Pericardium fibroblast (primary cell): ENCODE measurements at places on chromosomes 1 and 21. TPM values are rescaled to one million over a fixed set of nuclear protein-coding genes. Genes with fewer than 3 reads are reported as not detected.

The SAMD11 gene
- 4.0 and 11.7 TPM in 2 replicates for total RNA-seq

The NBPF4 gene
- total RNA-seq = not detected in 2 replicates

The AADACL4 gene
- total RNA-seq = 0.58 TPM in 1 of 2 replicates, not detected in the other

The ZNF672 gene
- 17.2 and 20.5 TPM in 2 replicates for total RNA-seq

The RCC1 gene
- 20.9 and 38.1 TPM in 2 replicates for total RNA-seq

The SDHB gene
- 67.0 and 88.7 TPM in 2 replicates for total RNA-seq

The EPHA2 gene
- total RNA-seq = 14.6 and 21.6 TPM in 2 replicates

The SLC25A34 gene
- total RNA-seq = 0.58 and 3.9 TPM in 2 replicates

The BEND5 gene
- 1.8 and 6.9 TPM in 2 replicates for total RNA-seq

The USP21 gene
- 9.0 and 10.4 TPM in 2 replicates for total RNA-seq

The ZBED6 gene
- 10.5 and 11.6 TPM in 2 replicates for total RNA-seq

The LCE1A gene
- total RNA-seq = not detected in 2 replicates

The RYR2 gene
- 0.09 and 1.2 TPM in 2 replicates for total RNA-seq

The DNM3 gene
- under 0.01 and 0.43 TPM in 2 replicates for total RNA-seq

The OR2AJ1 gene
- not detected in 2 replicates for total RNA-seq

The KRTAP7-1 gene
- not detected in 2 replicates for total RNA-seq

The FOXO6 gene
- 0.47 TPM in 1 of 2 replicates, not detected in the other for total RNA-seq

The CRNN gene
- not detected in 2 replicates for total RNA-seq

The TNFAIP8L2 gene
- total RNA-seq = not detected in 2 replicates

The LCE2C gene
- not detected in 2 replicates for total RNA-seq

The OR2L8 gene
- not detected in 2 replicates for total RNA-seq

The MYCBP gene
- total RNA-seq = 7.7 and 12.5 TPM in 2 replicates

The SLC26A9 gene
- total RNA-seq = not detected in 2 replicates

The REN gene
- total RNA-seq = not detected in 2 replicates

The DCST2 gene
- not detected in 2 replicates for total RNA-seq

The VAV3 gene
- total RNA-seq = 0.23 TPM in 1 of 2 replicates, not detected in the other

The ATXN7L2 gene
- total RNA-seq = 5.8 and 6.2 TPM in 2 replicates

The MCOLN3 gene
- not detected in 2 replicates for total RNA-seq

The AK2 gene
- total RNA-seq = 88.4 and 106 TPM in 2 replicates

The BARHL2 gene
- total RNA-seq = not detected in 2 replicates

The FCER1G gene
- total RNA-seq = not detected in 2 replicates

The MYBPHL gene
- total RNA-seq = not detected in 2 replicates

The NR0B2 gene
- not detected in 2 replicates for total RNA-seq

The SEC16B gene
- total RNA-seq = 1.5 and 6.3 TPM in 2 replicates

The VANGL2 gene
- 0.60 and 0.82 TPM in 2 replicates for total RNA-seq

The ZYG11A gene
- 0.23 TPM in 1 of 2 replicates, not detected in the other for total RNA-seq
